ENCODE measurements at places on chromosomes 5 and 9. TPM values are rescaled to one million over a fixed set of nuclear protein-coding genes. Genes with fewer than 3 reads are reported as not detected.

Gene IL31RA
- polyA plus RNA-seq = not detected

Gene REEP2
- 10.8 TPM for polyA plus RNA-seq

Gene CATSPER3
- 1.1 TPM for polyA plus RNA-seq

Gene FCN2
- polyA plus RNA-seq = 0.96 TPM

Gene LVRN
- 0.80 TPM for polyA plus RNA-seq

Gene CWC27
- polyA plus RNA-seq = 43.9 TPM

Gene NUTM2F
- not detected for polyA plus RNA-seq

Gene BRINP1
- polyA plus RNA-seq = 6.2 TPM

- DNase-seq = no peak
Observed at GRCh38 chr5:165397516-165397915, 1892.1 kb downstream of the MAT2B start.

DNA sequence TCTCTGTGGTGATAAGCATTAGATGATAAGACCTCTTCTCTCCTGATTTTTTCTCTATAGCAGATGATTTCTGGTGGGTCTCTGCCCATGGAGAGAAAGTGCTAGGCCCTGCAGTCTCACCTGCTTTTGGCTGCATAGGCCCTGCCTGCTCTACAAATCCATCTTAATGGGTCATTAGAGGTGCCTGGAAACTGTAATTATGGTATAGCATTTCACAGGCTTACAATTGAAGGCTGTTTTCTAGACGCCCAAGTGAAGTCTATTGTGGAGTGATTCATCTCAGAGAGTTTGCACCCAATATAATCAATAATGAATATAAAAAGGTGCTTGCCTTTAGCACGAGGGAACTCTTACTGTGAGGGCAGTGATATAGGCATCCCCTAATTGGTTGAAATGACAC is 33.8 kb downstream of the NEUROG1 start:
- DNase-seq = no peak

- no peak for DNase-seq
Observed at GRCh38 chr9:136022731-136023409, 61.7 kb upstream of the UBAC1 start.

GRCh38 chr5:40823459-40823858 is 11.6 kb downstream of the RPL37 start:
- DNase-seq = no peak

- no peak for DNase-seq
Observed at GRCh38 chr5:29719171-29719570, 1474.3 kb upstream of the CDH6 start.

DNA sequence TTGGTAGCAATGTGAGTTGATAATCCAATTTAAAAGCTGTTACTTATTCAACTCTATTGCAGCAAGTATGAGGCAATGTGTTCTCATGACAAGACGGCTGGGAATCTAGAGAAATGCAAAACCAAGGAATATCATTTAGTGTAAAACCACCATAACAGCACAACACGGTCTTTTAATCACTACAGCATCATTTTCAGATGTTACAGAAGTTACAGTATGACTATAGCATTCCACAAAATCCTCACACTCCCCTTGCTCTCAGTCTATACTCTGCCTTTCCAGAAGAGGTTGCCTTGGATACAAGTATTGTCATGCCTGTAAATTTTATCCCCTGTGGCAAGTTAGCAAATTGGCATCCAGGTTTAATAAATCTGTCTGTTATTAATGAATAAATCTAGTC is 28.6 kb upstream of the TAS2R1 start:
- DNase-seq = no peak

DNA sequence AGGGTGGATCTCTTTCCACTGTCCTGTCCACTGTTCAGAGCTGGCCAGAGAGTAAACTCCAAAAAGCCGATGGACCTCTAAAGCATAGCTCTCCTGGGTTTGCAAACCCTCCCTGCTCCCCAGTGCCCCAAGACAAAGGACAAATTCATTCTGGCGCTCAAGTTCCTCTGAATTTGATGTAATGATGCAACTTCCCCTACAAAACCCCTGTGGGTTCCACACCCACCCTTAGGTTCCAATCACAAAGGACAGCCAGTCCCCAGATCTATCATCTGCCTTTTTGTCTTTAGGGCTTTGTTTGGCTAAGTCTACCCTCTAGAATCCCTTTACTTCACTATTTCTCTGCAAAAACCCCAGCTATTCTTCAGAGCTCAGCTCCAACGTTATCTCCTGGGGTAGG is 57.4 kb upstream of the SLC25A51 start:
- no peak for DNase-seq

GRCh38 chr5:129125819-129126218 is 31.3 kb downstream of the ISOC1 start:
- DNase-seq = no peak

- DNase-seq = no peak
Observed at GRCh38 chr5:16854351-16854750, 81.7 kb downstream of the MYO10 start.

DNA sequence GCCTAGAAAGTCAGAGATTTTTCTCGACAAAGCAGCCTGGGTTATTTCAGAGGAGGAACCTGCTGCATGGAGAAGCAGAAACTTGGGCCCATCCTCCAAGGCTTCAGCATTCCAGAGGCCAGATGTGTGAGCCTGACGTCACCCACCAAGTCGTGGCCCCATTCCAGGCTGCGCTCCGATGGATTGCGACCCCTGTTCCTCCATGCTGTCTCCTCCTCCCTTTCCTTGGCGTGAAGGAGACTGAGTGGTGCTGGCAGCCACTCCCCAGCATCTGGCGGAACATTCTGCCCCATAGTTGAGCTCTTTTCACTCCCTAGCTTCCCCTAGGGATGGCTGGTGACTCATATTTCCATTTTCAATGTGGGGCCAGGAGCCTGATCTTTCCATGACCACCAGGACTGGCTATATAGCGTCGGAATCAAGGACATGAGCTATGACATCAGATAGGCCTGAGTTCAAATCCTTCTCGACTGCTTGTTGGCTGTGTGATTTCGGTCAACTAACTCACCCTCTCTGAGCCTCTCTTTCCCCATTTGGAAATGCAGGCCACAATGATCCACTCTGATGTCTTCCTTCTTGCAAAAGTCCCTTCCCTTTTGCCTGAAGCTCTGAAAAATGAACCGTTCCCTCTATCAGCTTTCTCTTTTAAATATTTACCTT is 24.5 kb upstream of the DUSP1 start:
- DNase-seq = peak; percentile 75

DNA sequence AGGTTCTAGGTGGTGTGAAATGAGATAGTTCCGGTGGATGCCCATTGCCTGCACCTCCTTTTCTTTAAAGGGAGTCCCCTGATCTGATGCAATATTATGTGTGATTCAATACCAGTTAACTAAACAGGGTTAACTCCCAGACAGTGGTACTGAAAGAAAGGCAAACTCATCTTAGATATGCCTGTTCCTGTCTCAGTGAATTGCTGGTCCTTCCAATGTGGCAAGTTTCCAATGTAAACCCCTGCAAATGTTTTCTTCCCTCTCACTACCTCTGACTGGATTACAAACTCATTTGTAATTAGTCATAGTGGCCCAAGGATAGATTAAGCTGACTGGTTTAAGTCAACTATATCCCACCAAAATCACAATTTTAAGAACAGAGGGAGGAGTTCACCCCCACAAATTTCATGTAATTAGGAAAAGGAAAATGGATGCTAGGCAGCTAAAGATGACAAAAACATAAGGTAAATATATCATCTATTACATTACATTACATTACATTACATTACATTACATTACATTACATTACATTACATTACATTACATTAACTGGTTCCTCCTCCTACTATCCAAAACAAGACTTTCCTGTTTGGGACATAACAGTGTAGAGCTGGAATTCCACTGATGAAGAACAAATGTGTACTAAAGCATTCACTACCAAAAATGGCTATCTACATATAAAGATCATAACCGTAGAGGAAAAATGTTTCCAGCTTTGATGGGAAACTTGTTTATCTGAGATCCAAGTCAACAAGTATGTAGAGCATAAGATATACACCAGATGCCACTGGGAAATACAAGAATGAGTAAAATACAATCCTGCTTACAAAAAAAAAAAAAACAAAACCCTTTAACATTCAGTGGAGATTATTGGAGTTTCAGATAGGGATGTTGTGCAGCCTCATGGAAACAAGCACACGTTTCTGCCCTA is 121.5 kb upstream of the SNX2 start:
- no peak for DNase-seq

DNA sequence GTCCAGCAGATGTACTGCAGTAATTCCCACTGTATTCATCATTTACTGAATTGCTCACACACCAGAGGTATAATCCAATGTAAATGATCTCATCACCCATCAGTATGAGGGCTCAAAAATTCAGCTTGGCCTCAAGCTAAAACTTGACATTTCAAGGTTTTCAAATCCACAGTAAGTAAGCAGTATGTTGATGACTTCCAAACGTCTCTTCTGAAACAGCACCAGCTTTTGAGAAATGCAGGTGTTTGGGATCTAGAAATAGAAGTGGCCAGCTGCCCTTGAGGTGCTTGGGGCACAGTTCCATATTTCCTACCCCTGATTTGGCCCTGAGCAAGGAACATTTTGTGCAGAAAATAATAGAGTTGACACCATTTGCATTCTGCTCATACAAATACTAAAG is 388.0 kb upstream of the TUSC1 start:
- no peak for DNase-seq

GRCh38 chr5:170473642-170474041 is 30.2 kb upstream of the KCNIP1 start:
- DNase-seq = no peak

DNA sequence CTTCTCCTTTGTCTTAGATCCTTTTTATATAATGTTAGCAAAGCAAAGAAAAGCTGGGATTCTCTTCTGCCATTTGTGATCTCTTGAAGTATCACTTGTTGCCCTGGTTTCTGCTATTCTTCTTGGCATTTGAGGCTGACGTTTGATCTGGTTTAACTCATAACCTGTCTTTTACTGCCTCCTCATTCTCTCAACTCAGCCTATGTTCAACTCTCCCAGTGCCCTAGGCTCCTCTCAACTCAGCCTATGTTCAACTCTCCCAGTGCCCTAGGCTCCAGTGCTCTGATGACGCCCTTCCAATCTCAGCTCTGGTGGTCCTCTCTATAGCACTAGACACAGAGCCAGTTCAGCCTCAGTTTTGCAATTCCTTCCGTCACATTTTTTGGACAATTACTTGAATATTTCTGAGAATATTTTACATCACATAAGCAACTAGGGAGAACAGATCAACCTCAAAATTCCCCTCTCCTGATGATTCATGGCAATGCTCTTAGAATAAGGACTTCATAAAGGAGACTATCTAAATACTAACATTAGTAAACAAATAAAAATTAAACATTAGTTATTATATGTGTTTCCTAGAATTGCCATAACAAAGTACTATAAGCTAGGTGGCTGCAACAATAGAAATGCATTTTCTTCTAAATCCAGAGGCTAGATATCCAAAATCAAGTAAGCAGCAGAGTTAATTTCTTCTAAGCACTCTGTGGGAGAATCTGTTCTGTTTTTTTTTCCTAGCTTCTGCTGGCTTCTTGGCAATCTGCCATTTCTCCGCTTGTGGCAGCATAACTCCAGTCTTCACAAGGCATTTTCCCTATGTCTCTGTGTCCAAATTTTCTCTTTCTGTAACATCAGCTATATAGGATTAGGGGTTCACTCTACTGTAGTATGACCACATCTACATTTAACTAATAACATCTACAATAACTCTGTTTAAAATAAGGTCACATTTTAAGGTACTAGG is 662.1 kb upstream of the FTMT start:
- DNase-seq = peak; percentile 12

DNA sequence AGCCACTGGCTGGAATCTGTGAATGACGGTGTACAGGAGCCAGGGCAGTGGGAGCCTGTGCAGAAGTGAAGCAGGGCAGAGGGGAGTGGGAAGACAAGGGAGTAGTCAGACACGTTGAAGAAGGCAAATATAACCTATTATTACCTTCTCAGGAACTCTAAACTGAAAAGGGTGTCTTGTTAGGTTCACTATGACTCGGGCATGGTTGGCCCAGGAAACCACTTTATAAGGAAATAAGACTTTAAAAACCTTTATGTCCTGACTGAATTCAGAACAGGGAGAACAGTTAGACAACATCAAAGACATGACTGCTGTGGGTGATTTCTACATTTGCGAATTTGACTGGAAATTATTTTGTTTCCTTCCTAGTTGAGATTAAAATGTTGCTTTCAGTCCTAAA is 107.5 kb downstream of the ACER2 start:
- DNase-seq = no peak
